ENCODE measurements at places on chromosomes 11 and 22. TPM values are rescaled to one million over a fixed set of nuclear protein-coding genes. Genes with fewer than 3 reads are reported as not detected.

DNA sequence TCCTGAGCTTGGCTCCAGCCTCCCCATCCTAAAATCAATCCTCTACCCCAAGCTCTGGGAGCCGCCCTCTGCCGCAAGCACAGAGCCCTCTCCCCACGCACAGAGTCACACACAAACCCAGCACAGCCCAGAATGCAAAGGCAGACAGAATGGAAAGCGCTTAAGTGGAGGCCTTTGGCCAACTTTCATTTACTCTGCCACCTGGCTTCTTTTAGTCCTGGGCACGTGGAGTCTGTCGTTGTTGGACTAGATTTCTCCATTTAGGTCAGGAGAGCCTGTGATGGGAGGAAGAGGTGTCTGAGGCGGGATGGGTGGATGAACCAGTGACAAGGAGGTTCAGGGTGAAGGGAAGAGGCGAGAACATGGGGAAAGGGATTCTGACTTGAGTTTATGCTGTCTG is 191.7 kb downstream of the DSCAML1 start:
- peaks cover 23% of the 10 kb centered on the region for H3K4me1 ChIP-seq
- DNase-seq = no peak
- no peak overlapping the region for H3K27ac ChIP-seq

- no peak overlapping the region for H3K4me3 ChIP-seq
- H3K27ac ChIP-seq = no peak overlapping the region
- no peak for DNase-seq
- H3K4me1 ChIP-seq = no peaks in the 10 kb centered on the region
Observed at GRCh38 chr11:114774599-114775361, 96.5 kb downstream of the NXPE2 start.

- H3K4me3 ChIP-seq = no peak overlapping the region
- no peaks in the 10 kb centered on the region for H3K36me3 ChIP-seq
- no peak overlapping the region for H3K27ac ChIP-seq
- DNase-seq = no peak
- no peaks in the 10 kb centered on the region for H3K4me1 ChIP-seq
Observed at GRCh38 chr11:120522736-120523135, 11.2 kb downstream of the GRIK4 start.

DNA sequence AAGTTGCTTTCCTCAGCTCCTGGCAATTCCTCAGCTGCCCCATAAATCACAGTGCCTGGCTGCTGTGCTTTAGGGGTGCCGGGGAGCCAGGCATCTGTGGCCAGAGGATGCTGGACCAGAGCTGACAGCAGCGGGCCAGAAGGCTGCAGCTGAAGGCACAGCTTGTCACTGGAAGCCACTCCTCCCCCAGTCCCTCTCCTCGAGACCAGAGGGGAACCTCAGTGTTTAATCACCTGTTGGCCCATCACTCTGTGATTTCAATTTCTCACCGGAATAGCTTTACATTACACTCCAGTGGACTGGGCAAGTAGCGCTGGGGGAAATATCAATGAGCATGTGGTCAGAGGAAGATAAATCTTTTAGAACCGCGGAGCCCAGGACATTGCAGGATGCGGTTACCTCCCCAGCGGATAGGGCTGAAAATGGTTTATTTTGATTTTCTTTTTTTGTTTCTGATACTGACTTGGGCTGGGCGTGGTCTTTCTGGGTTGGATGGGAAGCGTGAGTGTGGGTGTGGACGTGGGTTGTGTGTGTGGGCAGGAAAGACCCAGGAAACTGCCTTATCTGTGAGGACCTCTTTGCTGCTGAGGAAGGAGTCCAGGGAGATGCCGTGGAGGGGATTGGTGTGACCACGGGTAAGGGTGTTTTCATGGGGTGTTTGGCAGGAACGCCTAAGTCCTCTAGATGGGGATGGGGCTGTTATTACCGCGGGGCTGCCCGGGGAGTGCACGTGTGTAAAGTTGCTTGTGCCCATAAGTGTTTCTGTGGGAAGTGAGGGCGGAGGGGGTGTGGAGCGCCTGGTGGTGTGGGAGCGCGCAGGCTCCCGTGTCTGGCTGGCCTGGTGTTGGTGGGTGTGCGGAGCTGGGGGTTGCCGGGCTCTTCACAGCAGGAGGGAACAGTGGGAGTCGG is 4.0 kb downstream of the DAGLA start:
- no peaks in the 10 kb centered on the region for H3K36me3 ChIP-seq
- peaks cover 6% of the 10 kb centered on the region for H3K4me1 ChIP-seq
- peaks cover 26% of the 10 kb centered on the region for H3K27me3 ChIP-seq
- DNase-seq = peak; percentile 62

DNA sequence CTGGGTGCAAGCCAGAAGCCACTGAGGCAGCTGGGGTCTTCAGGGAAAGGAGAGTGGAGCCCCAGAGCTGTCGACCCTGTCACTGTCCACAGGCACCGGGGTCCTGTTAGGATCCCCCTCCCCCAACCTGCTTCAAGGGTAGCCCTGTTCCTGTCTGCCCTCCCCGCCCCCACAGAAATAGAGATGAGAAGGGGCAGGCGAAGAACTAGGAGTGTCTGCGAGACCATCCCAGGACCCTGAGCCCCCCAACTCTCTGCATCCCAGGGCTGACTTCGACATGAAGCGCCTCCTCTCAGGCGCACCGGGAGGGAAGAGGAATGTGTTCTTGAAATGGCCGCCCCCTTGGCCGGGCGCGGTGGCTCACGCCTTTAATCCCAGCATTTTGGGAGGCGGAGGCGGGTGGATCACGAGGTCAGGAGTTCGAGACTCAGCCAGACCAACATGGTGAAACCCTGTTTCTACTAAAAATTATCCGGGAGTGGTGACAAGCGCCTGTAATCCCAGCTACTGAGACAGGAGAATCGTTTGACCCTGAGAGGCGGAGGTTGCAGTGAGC is 607 bp upstream of the ZNF70 start:
- no peaks in the 10 kb centered on the region for H3K27me3 ChIP-seq
- peak overlapping the region; percentile 84 for H3K27ac ChIP-seq
- peak overlapping the region; percentile 78 for H3K4me3 ChIP-seq
- H3K36me3 ChIP-seq = peaks cover 2% of the 10 kb centered on the region
- H3K4me1 ChIP-seq = peaks cover 18% of the 10 kb centered on the region

DNA sequence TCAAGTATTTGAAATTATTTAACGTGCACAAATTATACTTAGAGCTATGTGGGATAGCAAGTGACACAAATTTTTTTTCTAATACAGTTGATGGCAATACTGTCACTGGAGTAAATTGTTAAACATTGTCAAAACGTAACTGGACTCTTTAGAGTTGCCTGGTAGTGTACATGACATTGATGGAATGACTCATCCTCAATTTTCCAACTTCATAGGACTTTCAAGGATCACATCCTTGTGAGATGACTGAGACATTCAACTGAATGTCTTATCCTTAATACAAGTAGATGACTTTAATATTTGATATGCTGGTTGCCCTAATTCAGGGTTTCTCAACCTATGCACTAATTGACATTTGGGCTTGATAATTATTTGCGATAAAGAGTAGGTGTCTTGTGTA is 310.0 kb downstream of the SWAP70 start:
- H3K27me3 ChIP-seq = no peaks in the 10 kb centered on the region
- no peak overlapping the region for H3K4me3 ChIP-seq
- peaks cover 3% of the 10 kb centered on the region for H3K4me1 ChIP-seq

DNA sequence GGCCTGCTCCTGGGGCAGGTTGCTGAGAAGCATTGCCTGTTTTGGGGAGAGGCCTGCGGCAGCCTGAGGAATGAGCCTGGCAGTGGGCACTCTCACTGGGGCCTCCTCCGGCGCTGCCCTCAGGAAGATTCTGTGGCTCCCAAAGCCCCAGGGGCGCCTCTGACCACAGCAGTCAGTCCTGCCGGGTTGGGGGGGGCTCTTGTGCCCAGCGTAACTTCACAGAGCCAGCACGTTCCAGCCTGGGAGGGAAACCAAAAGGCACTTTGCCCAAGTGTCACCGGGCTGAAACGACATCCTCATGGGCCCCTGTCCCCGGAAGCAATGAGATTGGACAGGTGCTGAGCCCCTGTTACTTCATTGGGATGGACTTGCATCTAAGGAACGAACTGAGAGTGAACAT is 4.3 kb upstream of the LRP5 start:
- no peak for DNase-seq
- peaks cover 33% of the 10 kb centered on the region for H3K4me1 ChIP-seq
- peaks cover 14% of the 10 kb centered on the region for H3K27me3 ChIP-seq
- no peak overlapping the region for H3K27ac ChIP-seq
- peaks cover 2% of the 10 kb centered on the region for H3K36me3 ChIP-seq

DNA sequence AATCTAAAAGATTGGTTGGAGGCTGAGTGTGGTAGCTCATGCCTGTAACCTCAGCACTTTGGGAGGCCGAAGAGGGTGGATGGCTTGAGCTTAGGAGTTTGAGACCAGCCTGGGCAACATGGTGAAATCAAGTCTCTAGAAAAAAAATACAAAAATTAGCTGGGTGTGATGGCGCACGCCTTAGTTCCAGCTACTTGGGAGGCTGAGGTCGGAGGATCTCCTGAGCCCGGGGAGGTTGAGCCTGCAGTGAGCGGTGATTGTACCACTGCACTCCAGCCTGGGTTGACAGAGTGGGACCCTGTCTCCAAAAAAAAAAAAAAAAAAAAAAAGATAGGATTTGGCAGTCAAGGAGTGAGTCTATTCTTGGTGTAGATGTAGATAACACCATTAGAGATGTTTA is 10.6 kb downstream of the FOLR1 start:
- DNase-seq = no peak
- peaks cover 3% of the 10 kb centered on the region for H3K27me3 ChIP-seq
- no peaks in the 10 kb centered on the region for H3K36me3 ChIP-seq
- H3K4me3 ChIP-seq = no peak overlapping the region
- H3K4me1 ChIP-seq = peaks cover 5% of the 10 kb centered on the region

GRCh38 chr11:112583261-112583893 is 322.7 kb upstream of the PLET1 start:
- H3K4me3 ChIP-seq = no peak overlapping the region
- no peak overlapping the region for H3K27ac ChIP-seq
- no peak for DNase-seq
- H3K27me3 ChIP-seq = peaks cover 25% of the 10 kb centered on the region
- no peaks in the 10 kb centered on the region for H3K36me3 ChIP-seq

DNA sequence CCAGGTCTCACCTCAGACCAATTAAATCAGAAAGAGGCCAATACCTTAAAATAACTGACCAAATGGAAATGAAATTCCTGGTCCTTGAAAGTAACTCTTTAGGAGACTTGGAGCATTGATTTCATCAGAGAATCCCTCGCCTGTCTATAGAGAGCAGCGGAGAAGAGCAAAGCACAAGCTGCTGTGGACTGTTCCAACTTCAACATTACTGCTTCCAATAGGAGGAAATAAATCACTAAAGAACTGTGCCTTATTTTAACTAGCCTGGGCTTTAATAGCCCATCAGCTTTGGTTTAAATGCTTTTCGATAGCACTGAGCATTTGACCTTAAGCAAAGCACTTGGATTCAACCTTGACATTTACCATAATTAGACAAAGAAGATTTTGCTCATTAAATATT is 32.0 kb upstream of the FJX1 start:
- DNase-seq = no peak
- no peak overlapping the region for H3K27ac ChIP-seq
- H3K4me1 ChIP-seq = no peaks in the 10 kb centered on the region

GRCh38 chr11:131274233-131274632 is 96.2 kb upstream of the NTM start:
- H3K4me3 ChIP-seq = no peak overlapping the region

DNA sequence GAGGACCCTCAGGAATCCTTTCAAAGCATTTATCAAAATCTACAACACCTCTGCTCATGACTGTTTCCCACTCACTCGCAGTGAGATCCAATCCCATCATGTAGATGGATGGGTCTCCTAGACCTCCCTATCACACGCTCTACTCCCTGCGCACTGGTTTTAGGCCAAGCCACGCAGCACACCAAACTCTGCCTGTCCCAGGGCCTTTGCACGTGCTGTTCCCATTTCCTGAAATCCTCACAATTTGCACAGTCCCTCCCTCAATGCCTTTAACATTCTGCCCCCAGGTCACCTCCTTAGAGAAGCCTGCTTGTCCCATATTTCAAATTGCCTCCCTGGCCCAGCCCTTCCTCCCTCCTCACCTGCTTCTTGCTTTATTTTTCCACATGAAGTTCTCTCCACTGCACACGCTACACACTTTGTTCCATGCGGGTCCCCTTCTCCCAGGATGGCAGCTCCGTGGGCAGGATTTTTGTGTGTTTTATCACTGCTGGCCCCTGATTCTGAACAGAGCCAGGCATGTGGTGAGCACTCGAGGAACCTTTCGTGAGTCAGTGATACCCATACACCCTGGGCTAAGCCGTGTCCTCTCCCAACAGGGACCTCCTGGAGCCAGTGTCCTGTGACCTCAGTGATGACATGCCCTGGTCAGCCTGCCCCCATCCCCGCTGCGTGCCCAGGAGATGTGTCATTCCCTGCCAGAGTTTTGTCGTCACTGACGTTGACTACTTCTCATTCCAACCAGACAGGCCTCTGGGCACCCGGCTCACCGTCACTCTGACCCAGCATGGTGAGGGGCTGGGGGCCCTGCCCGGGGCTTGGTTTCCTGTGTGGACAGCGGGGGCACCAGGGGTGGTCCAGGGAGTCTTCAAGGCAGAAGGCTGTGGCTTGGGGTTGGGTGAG is 12.2 kb downstream of the CSF2RB start:
- DNase-seq = no peak
- peaks cover 39% of the 10 kb centered on the region for H3K4me1 ChIP-seq
- no peak overlapping the region for H3K4me3 ChIP-seq
- peak overlapping the region; percentile 68 for H3K27ac ChIP-seq

DNA sequence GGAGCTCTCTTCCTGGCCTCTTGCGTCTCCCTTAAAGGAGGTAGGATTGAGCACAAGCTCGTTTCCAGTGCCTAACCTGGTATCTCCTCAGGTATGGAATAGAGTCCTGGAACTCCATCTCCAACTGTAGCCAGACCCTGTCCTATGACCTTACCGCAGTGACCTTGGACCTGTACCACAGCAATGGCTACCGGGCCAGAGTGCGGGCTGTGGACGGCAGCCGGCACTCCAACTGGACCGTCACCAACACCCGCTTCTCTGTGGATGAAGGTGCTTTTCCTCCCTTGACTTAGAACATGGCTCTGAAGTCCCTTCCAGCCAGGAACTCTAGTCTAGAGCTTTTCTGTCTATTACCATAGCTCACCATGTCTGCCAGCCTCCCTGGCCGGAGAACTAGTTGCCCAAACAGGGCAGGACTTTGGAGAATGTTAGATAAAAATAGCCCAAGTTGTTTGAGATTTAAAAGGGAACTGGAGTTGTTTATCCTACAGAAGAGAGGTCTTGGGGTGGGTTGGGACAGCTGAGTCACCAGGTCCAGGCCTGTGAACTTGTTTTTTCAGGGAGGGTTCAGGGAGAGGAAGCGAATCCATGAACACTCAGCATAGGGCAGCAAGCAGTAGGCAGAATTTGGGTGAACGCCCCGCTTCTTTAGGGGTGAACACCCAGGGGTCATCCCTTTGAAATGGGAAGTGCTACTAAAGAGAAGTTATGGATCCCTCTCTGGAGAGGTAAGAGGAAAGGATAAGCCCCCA is 3.3 kb downstream of the IL10RA start:
- no peaks in the 10 kb centered on the region for H3K27me3 ChIP-seq
- H3K36me3 ChIP-seq = peaks cover 86% of the 10 kb centered on the region
- peak overlapping the region; percentile 96 for H3K4me3 ChIP-seq
- H3K27ac ChIP-seq = peak overlapping the region; percentile 97
- DNase-seq = no peak

GRCh38 chr11:1642288-1643145 is 12.9 kb downstream of the KRTAP5-5 start:
- H3K36me3 ChIP-seq = no peaks in the 10 kb centered on the region
- DNase-seq = no peak
- no peaks in the 10 kb centered on the region for H3K4me1 ChIP-seq
- H3K27ac ChIP-seq = no peak overlapping the region
- H3K4me3 ChIP-seq = no peak overlapping the region

The OR51B5 gene
- 0.47 TPM for total RNA-seq

The TSGA10IP gene
- not detected for total RNA-seq

The TRIM49 gene
- total RNA-seq = not detected

The SLN gene
- total RNA-seq = not detected

The GPR83 gene
- total RNA-seq = 0.05 TPM

The TUB gene
- 0.09 TPM for total RNA-seq

The USH1C gene
- not detected for total RNA-seq

The SELENOO gene
- 35.6 TPM for total RNA-seq

The HEPN1 gene
- total RNA-seq = not detected

The PTDSS2 gene
- 26.6 TPM for total RNA-seq

The ANO9 gene
- 33.0 TPM for total RNA-seq

Data from activated CD8-positive, alpha-beta memory T cell treated with anti-CD3 and anti-CD28 coated beads, Interleukin-2, amount 10 ng/mL, durations not matched to agents 7 days and 5 days (primary cell).